ENCODE measurements at places on chromosomes 1 and 21.

GRCh38 chr21:44065428-44065827, 41.8 kb upstream of the PWP2 start:
- no peak for DNase-seq

GRCh38 chr1:99963041-99963795, 6.6 kb upstream of the SLC35A3 start:
- no peak for DNase-seq

DNA sequence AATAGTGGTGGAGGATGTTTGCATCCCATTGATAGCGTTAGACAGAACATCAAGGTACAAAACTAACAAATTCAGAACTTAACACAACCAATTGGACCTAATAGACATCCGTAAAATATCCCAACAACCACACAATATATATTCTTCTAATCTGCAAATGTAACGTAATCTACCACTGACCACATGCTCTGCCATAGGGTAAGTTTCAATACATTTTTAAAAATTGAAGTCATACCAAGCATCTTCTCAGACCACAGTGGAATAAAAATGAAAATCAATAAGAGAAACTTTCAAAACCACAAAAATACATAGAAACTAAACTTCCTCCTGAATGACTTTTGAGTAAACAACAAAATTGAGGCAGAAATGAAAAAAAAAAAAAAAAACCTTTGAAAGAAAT, 1087.5 kb downstream of the KCNT2 start:
- no peak for DNase-seq

- DNase-seq: no peak
These were observed 158.1 kb upstream of the C1orf174 start for GRCh38 chr1:4058122-4058521.

DNA sequence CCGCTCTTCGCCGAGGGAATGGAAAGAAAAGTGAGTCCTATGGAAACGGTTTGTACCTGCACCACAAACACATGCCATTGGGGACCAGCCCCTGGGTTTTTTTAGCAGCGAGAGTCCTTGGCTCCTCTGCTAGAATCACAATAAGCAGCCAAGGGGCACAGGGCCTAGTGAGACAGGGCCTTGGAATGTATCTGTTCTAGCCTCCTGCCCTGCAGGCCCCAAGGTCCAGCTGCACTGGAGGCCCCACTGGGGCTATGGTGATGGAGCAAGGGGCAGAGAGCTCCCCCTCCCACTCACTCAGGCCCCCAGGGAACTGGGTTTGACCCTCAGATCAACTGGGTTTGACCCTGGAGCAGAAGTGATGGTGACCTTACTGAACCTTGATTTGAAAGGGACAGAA, 14.4 kb downstream of the SHISA4 start:
- no peak for DNase-seq

DNA sequence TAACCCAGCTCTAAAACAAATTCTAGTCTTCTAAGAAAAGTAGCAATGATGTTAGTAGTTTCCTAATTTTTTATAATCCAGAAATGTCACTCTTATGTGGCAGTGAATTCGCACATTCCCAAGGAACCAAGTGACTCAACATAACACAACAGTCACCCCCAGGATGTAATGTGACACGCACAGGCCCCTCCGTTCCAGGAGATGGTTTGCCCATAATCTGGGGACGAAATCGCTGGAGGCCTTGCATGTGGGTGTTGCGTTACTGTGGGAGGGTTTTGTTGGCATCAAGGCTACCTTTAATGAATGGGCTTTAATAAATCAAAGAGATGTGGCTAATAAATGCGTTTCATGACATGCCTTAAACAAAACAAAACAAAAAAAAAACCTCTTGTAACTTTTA, 50.9 kb downstream of the EVA1C start:
- no peak for DNase-seq

GRCh38 chr21:24118738-24119459, 1488.4 kb downstream of the MRPL39 start:
- no peak for DNase-seq

- DNase-seq: no peak
These were observed 10.7 kb upstream of the PTBP2 start for GRCh38 chr1:96710708-96711477.

GRCh38 chr1:31753707-31754349, 10.3 kb downstream of the ADGRB2 start:
- no peak for DNase-seq

DNA sequence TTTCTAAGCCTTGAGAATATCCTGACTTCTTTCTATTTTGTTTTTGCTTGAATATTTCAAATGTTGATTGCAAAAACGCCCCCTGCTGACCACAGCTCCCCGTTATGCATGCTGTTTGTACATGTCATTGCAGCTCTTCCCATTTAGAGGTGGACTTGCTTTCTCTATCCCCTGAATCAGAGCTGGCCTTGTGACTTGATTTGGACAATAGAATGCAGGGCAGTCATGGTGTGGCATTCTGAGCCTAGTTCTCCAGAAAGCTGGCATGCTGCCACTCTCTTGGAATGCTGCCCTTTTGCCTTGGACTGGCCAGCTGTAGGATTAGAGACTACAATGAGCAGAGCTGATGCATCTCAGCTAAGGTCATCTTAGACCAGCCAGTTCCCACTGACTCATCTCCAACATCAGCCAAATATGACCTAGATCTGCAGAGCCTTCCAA, 1561.5 kb downstream of the MRPL39 start:
- DNase-seq: peak; percentile 1

DNA sequence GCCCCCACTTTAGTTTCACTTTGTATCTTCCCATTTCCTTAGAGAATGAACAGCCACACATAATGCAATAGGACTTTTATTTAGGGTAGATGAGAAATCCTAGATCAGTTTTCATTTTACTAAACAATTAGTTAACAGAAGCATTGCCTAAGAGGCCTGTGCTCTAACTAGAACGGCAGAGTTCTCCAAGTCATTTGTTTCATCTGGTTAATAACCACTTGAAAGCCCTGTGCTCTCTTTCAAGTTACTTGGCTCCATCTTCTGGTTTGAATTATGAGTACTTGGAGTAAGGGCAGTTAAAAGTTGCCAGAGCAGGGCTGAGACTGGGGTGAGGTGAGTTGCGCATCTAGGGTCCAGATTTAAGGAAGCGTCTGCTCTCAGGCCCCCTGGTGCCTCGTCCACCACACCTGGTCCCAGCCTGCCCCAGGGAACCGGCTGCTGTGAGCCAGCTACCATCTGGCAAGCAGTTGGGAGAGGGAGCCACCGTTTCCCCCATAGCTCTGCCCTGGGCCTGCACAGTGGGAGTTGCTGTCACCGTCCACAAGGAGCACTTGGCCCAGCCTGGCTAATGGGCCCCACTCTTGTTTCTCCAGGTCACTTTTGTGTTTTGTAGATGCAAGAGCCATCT, 18.1 kb upstream of the SLC44A3 start:
- no peak for DNase-seq

DNA sequence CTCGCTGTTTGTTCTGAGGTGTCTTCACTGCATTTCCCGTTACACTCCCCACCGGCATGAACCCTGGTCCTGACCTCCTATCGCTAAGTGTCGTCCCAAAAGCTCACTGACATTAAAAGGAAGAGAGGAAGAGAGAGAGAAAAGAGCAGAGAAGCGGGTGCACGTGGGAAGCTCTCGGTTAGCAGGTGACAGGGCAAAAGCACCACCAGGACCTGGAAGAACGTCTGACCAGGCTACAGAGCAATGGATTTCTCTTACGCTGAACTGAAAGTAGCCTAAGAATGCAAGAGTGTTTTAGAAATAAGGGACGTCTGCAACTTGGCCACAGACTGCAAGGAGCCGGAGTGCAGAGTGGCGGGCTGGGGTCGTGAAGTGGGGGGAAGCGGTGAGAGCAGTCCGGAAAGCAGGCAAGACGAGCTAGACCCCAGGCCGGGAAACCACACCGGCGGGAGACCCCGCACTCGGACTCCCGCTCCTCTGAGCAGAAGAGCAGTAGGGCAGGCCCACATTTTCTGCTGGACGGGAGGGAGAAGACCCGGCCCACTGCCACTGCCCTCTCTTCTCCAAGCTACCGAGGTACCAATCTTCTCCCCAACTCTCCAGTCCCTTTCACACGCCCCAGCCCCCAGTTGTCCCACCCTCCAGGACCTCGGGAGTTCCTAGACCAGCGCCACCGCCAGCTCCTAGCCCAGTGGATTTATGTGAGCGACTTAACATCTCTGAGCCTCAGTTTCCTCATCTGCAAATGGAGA, 8.3 kb upstream of the MPZL1 start:
- DNase-seq: peak; percentile 21

GRCh38 chr1:205972491-205973168, 29.4 kb upstream of the SLC26A9 start:
- no peak for DNase-seq

DNA sequence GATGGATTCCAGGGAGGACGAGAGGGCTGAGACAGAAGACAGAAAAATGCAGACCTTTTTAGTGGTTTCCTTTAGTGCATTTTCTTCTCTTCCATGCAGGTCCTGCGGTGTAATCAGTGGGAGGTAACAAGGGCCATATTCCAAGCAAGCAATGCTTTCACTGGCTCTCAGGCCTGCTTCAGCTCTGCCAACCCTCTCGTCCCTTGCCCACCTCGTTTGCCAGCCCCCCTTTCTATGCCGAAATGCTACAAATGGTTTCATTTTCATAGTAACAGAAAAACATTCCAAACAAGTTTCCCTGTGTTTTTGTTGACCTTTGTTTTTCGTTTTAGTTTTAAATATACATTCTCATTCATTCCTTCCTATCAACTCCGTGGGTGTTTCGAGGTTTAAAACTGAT, 443.1 kb downstream of the TTLL7 start:
- DNase-seq: no peak
